Activated gamma-delta T cell treated with anti-CD3 and anti-CD28 coated beads, Interleukin-2, amount 50 U/mL, for 16 hours (primary cell): ENCODE measurements at places on chromosomes 5 and 9.

GRCh38 chr5:51734677-51735076, 351.4 kb downstream of the ISL1 start:
- DNase-seq = no peak

DNA sequence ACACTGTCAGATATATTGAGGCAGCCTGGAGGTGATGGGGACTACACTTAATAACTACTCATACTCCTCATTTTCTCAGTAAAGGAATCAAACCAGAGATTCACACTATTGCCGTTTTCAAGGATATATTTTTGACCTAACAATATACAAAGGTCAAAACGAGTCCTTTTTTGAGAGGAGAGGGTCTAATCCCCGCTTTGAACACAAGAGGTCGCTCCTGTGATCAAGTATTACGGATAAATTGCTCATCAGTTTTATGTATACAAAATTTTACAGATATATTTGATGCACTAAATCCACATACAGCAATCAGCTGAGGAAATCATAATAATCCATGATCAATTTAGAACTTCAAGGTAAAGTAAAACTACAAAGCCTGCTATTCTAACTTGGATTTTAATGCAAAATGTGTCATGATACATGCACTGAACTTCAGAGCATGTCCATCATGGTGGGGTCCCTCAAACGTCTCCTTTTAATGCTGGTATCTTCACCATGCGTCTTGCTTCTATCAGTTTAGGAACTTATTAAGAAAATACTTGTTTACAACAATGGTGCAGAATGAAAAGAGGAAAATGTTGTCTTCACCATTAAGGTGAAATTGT, 2.5 kb upstream of the ISL1 start:
- DNase-seq = no peak

DNA sequence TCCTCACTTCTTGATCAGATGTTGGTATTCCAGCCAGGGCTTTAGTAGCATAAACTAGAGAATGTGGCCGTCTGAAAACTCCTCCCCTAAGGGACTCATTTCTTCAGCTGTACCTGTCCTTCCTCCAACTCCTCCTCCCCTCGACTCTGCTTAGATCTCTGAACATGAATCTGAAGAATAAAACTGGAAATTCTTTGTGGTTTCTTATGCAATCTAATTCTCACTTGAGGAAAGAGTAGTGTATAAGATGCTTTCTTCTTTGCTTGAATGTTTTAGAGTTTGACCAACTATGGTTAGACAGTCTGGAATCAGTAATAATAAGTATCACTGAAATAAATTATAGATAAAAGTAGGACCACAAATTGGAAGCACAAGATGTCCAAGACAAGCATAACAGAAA, 128.5 kb downstream of the LRRC70 start:
- no peak for DNase-seq

GRCh38 chr5:151648089-151648488, 38.6 kb downstream of the SPARC start:
- no peak for DNase-seq

DNA sequence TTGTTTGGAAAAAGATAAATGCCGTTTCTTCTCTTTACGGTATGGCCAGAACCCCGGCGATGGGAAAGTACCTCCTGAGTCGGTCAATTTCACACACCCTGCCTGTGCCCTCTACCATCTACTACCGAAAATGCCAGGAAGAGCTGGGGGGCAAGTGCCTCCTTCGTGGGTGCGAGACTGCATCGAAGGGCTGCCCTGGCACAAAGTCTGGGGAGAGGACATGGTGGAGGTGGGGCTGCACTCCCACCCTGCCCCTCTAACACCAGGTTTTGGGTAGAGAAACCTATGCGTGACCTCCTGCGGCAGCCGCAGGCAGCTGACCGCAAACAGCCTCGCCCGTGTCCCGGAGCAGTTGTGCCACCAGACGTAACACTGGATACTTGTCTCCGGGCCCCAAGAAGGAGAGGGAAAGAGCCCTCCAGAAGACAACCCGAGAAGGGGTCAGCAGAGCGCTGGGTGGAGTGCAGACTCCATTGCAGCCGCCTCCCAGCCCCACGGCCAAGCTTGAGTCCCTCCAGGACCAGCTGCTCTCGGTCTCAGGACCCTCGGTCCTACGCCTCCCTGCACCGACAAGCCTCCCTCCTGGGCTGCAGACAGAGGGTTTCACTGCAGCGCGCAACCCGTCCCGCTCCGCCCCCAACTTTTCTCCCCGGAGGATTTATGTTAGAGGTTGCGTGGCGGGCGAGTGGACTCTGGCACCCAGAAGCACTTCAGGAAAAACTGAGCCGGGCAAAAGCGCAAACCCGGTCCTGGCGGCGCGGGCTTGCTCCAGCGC, 823 bp upstream of the PRDM6 start:
- no peak for DNase-seq

DNA sequence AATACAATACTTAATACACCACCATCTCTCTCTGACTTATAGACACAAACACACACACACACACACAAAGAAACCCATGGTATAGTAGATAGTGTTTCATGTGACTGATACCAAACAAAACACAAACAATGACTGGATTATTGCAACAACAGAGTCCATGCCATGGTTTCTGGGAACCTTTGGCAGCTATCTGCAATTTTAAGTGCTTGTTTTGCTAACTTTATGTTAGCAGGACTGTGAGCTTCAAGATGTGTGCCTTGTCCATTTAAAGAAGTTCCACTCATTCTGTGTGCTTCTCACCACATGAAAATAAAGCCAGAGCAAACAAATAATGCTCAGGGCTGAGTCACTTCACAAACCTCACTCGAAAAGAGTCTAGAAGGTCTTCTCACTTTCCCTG, 15.1 kb upstream of the LURAP1L start:
- no peak for DNase-seq

- no peak for DNase-seq
Measured at GRCh38 chr9:35341021-35341420, 148.9 kb upstream of the RUSC2 start.

DNA sequence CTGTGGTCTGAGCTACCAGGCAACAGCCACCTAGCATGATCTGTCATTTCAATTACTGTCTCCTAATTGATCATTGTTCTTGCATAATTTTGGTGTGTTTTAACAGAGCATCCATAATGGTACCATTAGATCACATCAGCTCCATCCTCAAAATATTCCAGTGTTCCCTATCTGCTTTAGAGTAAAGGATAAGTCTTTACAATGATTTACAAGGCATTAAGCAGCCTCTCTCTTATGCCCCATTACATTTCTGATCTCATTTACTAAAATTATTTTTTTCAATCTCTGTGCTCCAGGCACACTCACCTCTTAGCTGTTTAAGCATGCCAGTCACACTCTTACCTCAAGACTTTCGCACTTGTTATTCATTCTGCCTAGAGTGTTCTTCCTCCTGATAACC, 389.9 kb upstream of the PTPRD start:
- DNase-seq = no peak

GRCh38 chr5:143033535-143034250, 263.5 kb downstream of the ARHGAP26 start:
- no peak for DNase-seq

DNA sequence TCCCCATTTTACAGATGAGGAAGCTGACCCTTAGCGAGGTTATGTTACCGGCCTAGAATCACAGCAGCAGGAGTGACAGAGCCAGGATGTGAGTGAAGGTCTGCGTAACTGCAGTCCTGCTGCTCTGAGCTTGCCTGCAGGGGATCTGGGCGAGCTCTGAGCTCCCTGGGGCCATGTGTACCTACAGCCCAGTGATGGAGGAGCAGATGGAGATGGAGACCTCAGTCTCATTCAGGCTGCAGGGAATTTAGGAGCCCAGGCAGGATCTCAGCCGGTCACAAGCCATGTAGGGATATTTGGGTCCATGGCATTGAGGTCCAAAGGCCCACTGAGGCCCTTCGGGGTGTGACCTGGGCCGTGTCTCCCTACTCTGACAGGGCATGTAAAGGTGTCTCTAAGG, 170.6 kb downstream of the CACNA1B start:
- no peak for DNase-seq

- no peak for DNase-seq
Measured at GRCh38 chr9:89317282-89317681, 1.0 kb upstream of the SECISBP2 start.

- DNase-seq = no peak
Measured at GRCh38 chr5:167147879-167148278, 1143.6 kb upstream of the WWC1 start.

- DNase-seq = no peak
Measured at GRCh38 chr5:40041452-40041851, 616.7 kb upstream of the DAB2 start.

DNA sequence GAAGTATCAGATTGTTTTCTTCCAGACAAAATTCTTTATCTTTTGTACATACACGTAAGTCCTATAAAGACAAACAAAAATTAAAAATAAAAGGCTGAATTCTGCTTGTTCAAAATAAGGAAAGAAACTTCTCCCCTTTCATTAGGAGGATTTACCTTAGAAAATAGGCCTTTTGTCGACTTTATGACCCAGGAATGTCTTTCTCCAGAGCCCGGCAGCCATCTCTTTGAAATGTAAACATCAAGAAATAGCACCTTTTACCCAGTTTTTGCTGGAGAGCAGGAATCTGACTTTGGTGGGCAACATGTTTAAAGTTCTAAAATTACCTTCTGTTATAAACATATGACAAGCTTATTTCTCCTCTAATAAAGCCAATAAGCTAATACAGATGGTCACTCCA, 373.0 kb upstream of the FTMT start:
- no peak for DNase-seq

GRCh38 chr9:105854026-105854782, 159.9 kb downstream of the TMEM38B start:
- DNase-seq = no peak

DNA sequence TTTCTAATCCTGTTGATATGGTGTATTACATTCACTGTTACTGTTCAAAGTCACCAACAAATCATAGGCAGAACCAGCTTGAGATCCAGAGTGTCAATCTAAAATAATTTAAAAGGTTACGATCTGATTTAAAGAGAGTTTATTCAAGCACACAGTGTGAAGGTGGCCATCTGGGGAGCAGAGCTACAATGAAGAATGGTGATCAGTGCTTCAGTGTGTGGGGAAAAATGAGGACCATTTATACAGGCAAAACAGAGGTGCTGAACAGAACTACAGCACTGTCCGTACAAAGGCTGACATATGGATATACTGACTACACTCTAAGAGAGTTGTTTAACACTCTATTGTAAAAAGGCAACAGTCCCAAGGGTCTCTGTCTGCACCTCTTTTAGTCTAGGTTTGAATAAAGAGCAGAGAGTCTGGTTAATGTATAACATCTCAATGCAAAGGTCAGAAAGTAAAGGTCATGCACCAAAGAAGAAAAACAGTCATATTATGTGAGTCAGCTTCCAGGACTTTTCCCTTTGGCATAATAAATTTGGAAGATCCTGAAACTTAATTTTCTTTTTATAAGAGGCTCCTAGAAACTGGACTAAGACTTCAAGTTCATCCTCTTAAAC, 29.7 kb upstream of the TDRD7 start:
- DNase-seq = no peak

GRCh38 chr5:60597572-60598320, 102.2 kb downstream of the DEPDC1B start:
- DNase-seq = no peak

GRCh38 chr5:69517763-69518212, 25.2 kb downstream of the OCLN start:
- DNase-seq = no peak

- no peak for DNase-seq
Measured at GRCh38 chr9:37444890-37445289, 20.4 kb downstream of the ZBTB5 start.

GRCh38 chr5:137492331-137492730, 6.8 kb downstream of the SPOCK1 start:
- DNase-seq = no peak

DNA sequence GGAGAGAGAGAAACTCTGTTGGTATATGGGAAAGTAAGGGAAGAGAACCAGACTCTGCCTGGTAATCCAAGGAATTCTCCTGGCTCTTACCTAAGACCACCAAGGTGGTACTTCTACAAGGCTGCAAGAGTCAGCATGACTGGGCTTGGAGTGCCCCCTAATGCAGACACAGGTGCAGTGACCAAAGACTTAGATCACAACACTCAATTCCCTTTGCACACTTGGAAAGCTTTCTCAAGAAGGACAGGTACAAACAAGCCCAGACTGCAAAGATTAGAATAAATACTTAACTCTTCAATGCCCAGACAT, 25.2 kb downstream of the UGT3A2 start:
- DNase-seq = no peak

DNA sequence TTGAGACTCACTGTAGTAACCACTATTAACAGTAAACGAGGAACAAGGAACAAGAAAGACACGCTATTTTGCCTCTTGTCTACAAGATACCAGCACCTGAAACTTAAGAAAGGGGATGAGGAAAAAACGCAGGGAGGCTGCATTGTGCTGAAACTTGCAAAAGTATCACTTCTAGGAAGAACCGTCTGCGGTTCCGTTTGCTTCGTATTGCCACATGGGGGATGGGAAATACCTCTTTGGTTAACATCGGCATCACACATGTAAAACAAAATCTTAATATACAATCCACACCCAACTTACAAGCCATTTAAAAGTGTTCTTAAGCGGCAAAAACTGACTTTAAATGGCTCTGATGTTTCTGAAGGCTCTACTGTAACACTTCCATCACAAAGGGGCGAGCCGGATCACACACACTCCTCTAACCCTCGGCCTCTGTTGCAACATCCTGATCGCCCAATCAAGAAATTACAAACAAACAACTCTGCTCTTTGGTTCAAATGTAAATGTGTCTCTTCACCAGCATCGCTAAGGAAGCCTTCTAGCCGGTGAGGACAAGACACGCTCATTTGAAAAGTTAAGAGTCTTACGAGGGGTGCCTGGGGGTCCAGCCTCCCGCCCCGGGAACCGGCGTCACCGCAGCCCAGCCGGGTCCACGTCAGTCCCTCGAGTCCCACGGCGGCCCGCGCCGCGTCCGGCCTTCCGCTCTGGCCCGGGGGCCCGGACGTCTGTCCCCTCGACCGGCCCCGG, 621 bp downstream of the SEC16A start:
- DNase-seq = no peak

DNA sequence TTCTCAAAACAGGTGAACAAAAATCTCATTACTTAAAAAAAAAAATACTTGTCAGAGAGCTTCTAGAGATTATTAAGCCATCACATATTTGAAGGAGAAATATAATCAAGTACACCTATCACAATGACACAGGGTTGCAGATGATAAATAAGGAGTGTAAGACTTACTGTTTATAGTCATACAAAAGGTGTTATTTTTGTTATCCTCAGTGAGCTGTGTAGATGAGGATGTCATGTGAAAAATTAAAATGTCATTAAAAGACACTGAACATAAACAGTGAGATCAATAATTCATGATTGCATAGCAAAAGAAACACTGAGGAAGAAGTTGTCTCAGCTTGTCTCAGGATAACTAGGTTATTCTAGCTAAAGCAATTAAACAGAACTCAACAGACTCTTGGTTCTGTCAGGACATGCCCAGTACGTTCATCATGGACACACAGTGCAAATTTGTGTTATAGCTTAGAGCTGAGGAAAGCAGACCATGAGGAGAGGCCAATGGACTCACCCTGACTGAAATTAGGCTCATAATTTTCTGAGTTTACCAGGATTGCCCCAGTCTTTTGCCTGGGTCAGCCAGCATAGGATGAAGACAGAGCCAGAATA, 1162.6 kb upstream of the C9orf72 start:
- DNase-seq = no peak

- no peak for DNase-seq
Measured at GRCh38 chr5:102545175-102545574, 46.4 kb upstream of the SLCO6A1 start.
